Cortex of kidney (tissue), 1 donor: ENCODE measurements at places on chromosomes 7 and 10.

DNA sequence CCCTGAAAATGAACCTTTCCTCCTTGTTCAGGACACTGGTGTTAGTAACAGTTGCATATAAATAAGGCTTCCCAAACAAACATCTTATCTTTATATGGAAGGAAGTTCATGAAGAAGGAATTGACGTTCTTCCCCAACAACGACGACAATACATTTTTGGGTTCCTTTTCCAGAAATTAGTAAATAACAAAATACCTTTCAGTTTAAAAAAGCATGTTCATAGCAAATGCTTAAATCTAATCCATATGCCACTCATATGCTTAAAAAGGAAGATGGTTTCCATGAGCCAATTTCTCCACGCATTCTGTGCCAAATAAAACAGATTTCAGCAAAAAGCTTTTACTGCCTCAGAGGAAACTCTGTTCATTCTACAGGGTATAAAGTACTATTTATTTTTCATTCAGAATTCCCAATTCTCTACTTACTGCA, 182.6 kb downstream of the COBL start:
- no peak for DNase-seq

DNA sequence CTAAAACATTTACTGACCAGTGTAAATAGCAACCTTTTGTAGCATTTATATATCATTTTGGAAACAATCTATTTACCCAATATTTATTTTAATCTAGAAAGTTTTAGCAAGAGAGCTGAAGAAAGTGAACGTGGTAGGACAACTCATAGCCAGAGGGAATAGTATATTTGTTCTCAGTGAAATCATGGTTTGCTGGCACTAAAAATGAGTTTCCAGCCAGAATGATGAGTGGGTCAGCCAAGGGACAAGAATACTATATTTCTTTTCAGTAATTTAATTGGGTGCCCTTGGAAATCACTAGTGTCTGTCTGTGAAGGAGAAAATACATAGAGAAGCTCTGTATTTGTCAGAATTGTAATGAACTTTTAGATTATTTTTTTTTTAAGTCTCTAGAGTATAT, 74.9 kb downstream of the MINPP1 start:
- DNase-seq = no peak

GRCh38 chr7:150722431-150722931, 6.1 kb downstream of the GIMAP1 start:
- no peak for DNase-seq

DNA sequence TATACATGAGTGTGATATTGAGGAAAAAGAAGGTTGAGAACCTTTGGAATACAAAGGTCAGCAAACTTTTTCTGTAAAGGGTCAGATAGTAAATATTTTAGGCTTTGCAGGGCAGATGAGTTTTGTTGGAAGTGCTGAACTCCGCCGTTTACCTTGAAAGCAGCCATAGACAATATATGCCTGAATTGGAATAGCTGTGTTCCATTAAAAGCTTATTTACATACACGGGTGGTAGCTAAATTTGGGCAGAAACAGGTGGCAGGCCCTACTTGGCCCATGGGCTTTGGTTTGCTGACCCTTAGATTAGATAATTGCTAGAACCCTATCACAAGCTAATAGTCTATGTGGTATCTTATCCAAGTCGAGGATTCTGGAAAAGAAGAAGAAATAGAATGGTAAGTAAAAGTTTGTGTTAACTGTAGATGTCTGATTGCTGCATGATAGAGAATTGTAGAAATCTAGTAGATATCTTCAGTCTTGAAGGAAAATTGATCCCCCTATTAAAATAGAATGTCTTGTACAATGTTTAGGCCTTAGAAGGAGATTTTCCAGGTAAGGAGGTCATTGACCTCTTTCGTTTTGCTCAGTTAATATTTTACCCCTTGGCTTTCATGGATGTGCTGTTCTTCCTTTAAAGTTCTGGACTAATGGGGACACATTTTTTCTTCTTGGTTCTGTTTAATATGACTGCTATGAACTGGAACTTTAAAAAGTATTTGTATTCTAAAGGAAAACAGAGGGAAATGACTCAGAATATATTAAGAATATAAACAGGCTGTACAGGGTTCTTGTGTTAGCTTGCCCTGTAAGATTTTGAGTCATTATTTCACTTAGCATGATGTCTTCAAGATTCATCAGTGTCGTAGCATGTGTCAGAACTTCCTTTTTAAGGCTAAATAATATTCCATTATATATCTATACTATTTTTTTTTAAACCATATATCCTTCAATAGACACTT, 8.0 kb downstream of the RBM33 start:
- no peak for DNase-seq
